Activated naive CD8-positive, alpha-beta T cell treated with anti-CD3 and anti-CD28 coated beads, Interleukin-2, amount 10 ng/mL, durations not matched to agents 7 days and 5 days (primary cell): ENCODE measurements at places on chromosomes 5 and 9.

GRCh38 chr5:137051161-137051560, 448.0 kb downstream of the SPOCK1 start:
- DNase-seq = no peak
- H3K36me3 ChIP-seq = no peaks in the 10 kb centered on the region
- no peaks in the 10 kb centered on the region for H3K27me3 ChIP-seq
- H3K4me1 ChIP-seq = no peaks in the 10 kb centered on the region
- H3K27ac ChIP-seq = no peak overlapping the region

- H3K27me3 ChIP-seq = peaks cover 32% of the 10 kb centered on the region
- no peak overlapping the region for H3K27ac ChIP-seq
- H3K36me3 ChIP-seq = no peaks in the 10 kb centered on the region
Observed at GRCh38 chr5:38422622-38423021, 133.8 kb downstream of the LIFR start.

- no peak overlapping the region for H3K27ac ChIP-seq
- H3K36me3 ChIP-seq = no peaks in the 10 kb centered on the region
- no peaks in the 10 kb centered on the region for H3K27me3 ChIP-seq
- H3K4me3 ChIP-seq = no peak overlapping the region
Observed at GRCh38 chr5:97563050-97563657, 380.1 kb upstream of the RIOK2 start.

- no peak overlapping the region for H3K4me3 ChIP-seq
- H3K36me3 ChIP-seq = no peaks in the 10 kb centered on the region
- no peaks in the 10 kb centered on the region for H3K27me3 ChIP-seq
- no peak overlapping the region for H3K27ac ChIP-seq
Observed at GRCh38 chr5:158777647-158778350, 321.9 kb downstream of the EBF1 start.

DNA sequence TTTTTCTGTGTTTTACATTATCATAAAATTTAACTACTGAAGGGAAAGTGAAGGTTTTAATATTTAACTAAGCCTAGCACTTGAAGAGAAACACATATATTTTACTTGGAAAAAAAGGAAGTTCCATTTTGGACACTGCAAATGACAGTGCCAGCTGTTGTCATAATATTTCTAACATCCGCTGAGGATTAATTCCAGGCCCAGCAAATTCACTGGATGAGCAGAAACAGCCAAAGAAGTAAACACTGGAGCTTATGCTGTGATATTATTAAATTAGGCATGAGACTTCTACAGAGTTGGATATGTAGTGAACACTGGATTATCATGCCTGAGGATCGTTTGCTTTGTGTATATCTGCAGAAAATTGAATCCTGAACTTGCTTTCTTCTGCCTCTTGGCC, 67.6 kb downstream of the GHR start:
- no peaks in the 10 kb centered on the region for H3K4me1 ChIP-seq
- no peak overlapping the region for H3K4me3 ChIP-seq
- no peak overlapping the region for H3K27ac ChIP-seq
- no peak for DNase-seq

GRCh38 chr5:75710637-75711036, 6.6 kb downstream of the POC5 start:
- peaks cover 36% of the 10 kb centered on the region for H3K36me3 ChIP-seq
- peaks cover 25% of the 10 kb centered on the region for H3K4me1 ChIP-seq
- no peak overlapping the region for H3K4me3 ChIP-seq
- no peak for DNase-seq
- H3K27me3 ChIP-seq = no peaks in the 10 kb centered on the region

GRCh38 chr5:87340716-87341115, 72.0 kb downstream of the CCNH start:
- H3K27ac ChIP-seq = peak overlapping the region; percentile 84
- peak overlapping the region; percentile 71 for H3K4me3 ChIP-seq
- no peak for DNase-seq
- peaks cover 17% of the 10 kb centered on the region for H3K4me1 ChIP-seq
- H3K27me3 ChIP-seq = no peaks in the 10 kb centered on the region
- peaks cover 46% of the 10 kb centered on the region for H3K36me3 ChIP-seq

DNA sequence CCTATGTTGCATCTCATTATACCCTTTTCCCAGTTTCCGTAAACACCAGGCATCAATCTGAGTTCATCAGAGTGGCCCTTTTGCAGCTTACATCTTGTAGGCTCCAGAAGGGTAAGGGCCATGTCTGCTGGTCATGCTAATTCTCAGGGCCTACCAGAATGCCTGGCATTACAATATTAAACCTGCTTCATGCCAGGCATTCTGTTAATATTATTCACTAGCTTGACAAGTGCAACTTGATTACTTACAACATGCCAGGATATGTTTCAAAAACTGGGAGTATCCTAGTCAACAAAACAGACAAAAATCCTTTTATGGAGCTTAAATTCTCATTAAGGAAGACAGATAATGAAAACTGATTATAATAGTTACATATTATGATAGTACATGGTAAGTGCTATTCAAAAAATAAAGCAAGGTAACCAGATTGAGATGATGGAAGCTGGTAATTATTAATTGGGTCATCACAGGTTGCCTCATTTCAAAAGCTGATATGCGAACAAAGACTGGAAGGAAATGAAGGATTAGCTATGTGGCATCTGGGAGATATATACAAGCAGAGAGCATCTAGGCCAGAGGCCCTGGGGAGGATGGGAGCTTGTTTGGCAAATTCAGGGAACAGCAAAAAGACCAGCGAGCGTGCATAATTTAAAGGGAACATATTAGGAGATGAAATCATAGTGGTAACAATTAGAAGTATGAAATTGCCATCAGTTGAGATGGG, 406.3 kb downstream of the DMRT2 start:
- H3K36me3 ChIP-seq = no peaks in the 10 kb centered on the region
- no peak overlapping the region for H3K4me3 ChIP-seq
- H3K27me3 ChIP-seq = no peaks in the 10 kb centered on the region
- no peaks in the 10 kb centered on the region for H3K4me1 ChIP-seq
- DNase-seq = no peak

DNA sequence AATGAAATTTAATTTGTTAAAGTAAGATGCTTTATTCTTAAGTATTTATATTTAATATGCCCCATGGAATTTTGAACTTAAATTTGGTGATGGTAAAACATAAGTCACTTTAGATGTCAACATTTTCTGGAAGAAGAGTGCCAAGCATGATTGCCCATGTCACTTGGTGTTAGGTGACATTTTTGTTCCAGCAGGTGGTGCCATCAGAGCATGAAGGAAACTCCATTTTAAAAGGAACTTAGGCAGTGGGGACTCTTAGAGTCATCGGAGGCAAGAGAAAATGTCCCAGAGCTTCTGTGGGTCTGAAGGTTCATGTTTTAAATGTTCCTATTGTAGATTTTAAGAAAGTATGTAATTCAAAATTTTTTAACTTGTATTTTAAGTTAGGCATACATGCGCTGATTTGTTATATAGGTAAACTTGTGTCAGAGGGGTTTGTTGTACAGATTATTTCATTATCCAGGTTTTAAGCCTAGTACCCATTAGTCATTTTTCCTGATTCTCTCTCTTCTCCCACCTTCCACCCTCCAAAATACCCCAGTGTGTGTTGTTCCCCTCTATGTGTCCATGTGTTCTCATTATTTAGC, 789.3 kb downstream of the SEMA5A start:
- H3K4me1 ChIP-seq = no peaks in the 10 kb centered on the region
- H3K36me3 ChIP-seq = no peaks in the 10 kb centered on the region
- DNase-seq = no peak
- H3K4me3 ChIP-seq = no peak overlapping the region

DNA sequence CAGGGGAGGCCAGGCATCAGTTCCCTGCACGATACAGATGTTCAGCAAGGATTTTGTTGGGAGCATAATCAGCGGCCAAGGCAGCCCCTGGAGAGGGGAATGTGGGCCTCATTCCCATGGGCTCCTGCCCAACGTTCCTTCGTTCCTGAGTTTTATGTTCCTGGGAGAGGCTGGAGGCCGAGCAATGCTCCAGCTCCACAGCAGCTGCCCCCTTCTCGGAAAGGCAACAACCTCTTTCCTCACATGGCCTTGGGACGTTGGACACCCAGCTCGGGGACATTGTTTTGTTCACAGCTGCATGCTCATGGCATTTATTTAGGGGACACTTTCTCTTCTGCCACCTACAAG, 63.8 kb upstream of the COL15A1 start:
- peaks cover 25% of the 10 kb centered on the region for H3K27me3 ChIP-seq
- DNase-seq = no peak
- no peak overlapping the region for H3K4me3 ChIP-seq
- no peaks in the 10 kb centered on the region for H3K4me1 ChIP-seq

DNA sequence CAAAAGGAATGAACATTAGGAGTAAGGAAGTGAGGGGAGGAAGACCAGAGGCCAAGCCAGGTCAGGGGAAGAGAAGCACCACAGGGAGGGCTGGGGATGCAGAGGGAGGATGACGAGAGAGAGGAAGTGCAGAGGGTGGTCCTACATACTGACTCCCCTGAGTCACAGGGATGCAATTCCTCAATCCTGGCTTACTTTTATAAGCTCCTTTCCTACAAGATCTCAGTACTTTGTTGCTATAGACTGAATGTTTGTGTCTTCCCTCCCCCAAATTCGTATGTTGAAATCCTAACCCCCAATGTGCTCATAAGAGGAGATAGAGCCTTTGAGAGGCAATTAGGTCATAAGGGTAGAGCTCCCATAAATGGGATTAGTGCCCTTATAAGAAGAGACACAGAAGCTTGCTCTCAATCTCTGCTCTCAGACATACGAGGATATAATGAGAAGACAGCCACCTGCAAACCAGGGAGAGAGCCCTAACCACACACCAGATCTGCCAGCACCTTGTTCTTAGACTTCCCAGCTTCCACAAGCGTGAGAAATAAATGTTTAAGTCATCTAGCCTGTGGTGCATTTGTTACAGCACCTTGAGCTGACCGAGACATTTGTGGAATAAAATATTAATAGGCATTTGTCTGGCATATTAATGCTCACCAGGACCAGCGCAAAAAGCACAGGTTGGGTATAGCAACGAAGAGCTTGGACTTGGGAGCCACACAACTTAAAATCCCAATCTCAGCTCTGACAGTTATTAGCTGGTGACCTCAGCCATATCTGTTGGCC, 33.4 kb downstream of the GCNT4 start:
- no peak for DNase-seq
- H3K4me1 ChIP-seq = peaks cover 16% of the 10 kb centered on the region
- H3K4me3 ChIP-seq = no peak overlapping the region

- H3K4me3 ChIP-seq = no peak overlapping the region
- no peaks in the 10 kb centered on the region for H3K36me3 ChIP-seq
- H3K27ac ChIP-seq = no peak overlapping the region
- H3K4me1 ChIP-seq = no peaks in the 10 kb centered on the region
- H3K27me3 ChIP-seq = peaks cover 13% of the 10 kb centered on the region
Observed at GRCh38 chr9:86500667-86501435, 146.6 kb upstream of the TUT7 start.

GRCh38 chr9:15248081-15248480, 58.9 kb downstream of the TTC39B start:
- no peak overlapping the region for H3K4me3 ChIP-seq
- H3K27me3 ChIP-seq = no peaks in the 10 kb centered on the region
- H3K4me1 ChIP-seq = peaks cover 17% of the 10 kb centered on the region
- no peak overlapping the region for H3K27ac ChIP-seq
- no peak for DNase-seq

GRCh38 chr9:81474125-81474524, 215.2 kb downstream of the TLE1 start:
- no peak overlapping the region for H3K4me3 ChIP-seq
- no peak for DNase-seq
- no peaks in the 10 kb centered on the region for H3K36me3 ChIP-seq
- no peak overlapping the region for H3K27ac ChIP-seq
- no peaks in the 10 kb centered on the region for H3K27me3 ChIP-seq

GRCh38 chr5:124986170-124986569, 239.7 kb upstream of the ZNF608 start:
- no peak for DNase-seq
- no peaks in the 10 kb centered on the region for H3K27me3 ChIP-seq
- no peaks in the 10 kb centered on the region for H3K4me1 ChIP-seq
- H3K27ac ChIP-seq = no peak overlapping the region
- no peak overlapping the region for H3K4me3 ChIP-seq

DNA sequence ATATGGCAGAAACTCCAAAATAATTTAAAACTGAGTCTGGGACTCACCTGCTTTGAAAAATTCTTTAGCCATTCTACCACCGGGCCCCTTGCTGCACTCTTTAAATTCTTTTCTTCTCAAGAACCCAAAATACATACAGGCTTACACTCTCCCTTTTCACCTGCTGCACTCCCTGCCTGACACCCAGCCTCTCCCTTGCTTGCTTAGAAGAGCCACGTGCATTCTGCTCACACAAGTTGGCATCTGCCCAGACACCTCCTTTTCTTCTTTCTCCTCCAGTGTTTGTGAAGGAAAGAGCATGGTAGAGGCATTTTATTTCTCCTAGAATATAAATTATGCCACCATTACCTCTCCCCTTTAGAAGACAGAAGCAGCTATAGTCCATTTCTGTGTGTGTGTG, 39.0 kb upstream of the AOPEP start:
- no peak overlapping the region for H3K27ac ChIP-seq

DNA sequence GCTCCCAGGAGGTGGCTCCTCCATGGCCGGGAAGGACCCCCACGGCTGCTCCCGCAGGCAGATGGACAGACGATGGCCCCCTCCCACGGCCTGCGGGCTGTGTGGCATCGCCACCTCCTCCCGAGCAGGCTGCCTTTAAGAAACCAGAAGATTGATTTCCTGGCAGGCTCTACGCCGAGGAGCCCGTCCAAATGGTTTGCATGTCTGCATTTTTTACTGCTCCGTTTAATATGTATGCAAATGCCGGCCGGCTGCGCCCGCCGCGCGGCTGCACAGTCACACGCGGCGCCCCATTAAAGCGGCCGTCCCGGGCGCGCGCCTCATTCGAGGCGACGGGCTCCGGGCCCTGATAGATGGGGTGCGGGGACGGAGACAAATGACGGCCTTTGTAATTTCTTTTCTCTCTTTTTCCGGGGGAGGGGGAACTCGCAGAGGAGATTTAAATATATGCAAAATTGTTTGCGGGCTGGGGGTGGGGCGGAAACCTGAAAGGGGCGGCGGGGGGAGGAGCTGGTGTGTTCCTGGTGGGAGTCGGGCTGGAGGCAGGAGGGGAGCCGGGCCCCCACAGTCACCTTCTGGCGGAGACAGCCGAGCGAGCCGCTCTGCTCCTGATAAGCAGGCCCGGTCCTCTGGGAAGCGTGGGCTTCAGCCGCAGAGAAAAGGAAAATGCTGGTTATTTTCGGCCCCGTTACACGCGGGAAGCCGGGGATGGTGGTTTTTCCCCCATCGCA, 158.7 kb upstream of the IER5L start:
- H3K4me1 ChIP-seq = peaks cover 19% of the 10 kb centered on the region
- peaks cover 11% of the 10 kb centered on the region for H3K27me3 ChIP-seq
- peak overlapping the region; percentile 77 for H3K4me3 ChIP-seq
- H3K27ac ChIP-seq = no peak overlapping the region

- no peak overlapping the region for H3K27ac ChIP-seq
- H3K27me3 ChIP-seq = no peaks in the 10 kb centered on the region
Observed at GRCh38 chr5:119470105-119470763, 17.9 kb downstream of the HSD17B4 start.

DNA sequence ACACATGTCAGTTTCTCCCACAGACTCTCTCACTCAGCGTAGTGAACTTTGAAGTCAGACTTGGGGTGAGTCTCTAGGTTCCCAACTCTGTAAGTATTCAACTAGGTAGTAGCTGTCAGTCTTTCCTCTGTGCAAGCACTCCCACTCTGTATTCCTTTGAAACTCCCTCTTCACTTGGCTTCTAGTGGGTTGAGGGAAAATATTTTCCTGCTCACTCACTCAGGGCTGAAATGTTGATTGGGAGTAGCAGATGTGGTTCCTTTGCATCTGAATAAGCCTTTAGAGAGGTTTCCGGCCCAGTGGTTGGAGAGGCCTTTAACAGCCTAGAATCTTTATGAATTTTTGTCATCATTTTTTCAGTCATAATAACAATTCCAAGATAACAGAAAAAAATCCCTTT, 18.1 kb upstream of the ARRDC3 start:
- H3K36me3 ChIP-seq = peaks cover 8% of the 10 kb centered on the region
- H3K27me3 ChIP-seq = no peaks in the 10 kb centered on the region
- peaks cover 11% of the 10 kb centered on the region for H3K4me1 ChIP-seq
- no peak overlapping the region for H3K27ac ChIP-seq
